GM23248 (cell line): ENCODE measurements at places on chromosomes 4 and X. TPM values are rescaled to one million over a fixed set of nuclear protein-coding genes. Genes with fewer than 3 reads are reported as not detected.
A peak's percentile ranks its signal among the peaks of the same experiment; 100 is the strongest.

ASB5 gene
- 0.25 TPM in 1 of 2 replicates, not detected in the other for total RNA-seq

GRCh38 chr4:183591301-183591700 lies 67.7 kb downstream of the RWDD4 start:
- DNase-seq, result peak; percentile 61

DNA sequence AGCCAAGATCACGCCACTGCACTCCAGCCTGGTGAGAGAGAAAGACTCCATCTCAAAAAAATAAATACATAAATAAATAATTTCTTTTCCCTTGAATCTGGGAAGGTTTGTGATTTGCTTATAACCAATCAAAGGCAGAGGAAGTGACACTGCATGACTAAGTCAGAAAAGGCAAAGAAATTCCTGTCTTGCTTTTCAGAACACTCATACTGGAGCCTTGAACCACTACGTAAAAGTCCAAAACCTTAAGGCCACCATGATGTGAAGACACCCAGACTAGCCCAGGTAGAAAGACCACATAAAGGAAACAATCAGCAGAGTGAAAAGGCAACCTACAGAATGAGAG lies 36.6 kb downstream of the TMEM156 start:
- peak; percentile 12 for DNase-seq

DNA sequence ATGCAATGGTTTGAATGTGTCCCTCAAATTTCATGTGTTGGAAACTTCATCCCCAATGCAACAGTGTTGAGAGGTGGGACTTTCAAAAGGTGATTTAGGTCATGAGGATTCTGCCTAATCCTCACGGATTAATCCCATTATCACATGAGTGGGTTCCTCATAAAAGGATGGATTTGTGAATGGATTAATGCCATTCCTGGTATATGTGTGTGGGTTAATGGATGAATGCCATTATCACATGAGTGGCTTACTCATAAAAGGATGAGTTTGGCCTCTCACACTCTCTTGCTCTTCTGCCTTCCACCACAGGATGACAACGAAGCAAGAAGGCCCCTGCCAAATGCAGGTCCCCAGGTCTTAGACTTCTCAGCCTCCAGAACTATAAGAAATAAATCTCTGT lies 30.5 kb upstream of the NEUROG2 start:
- peak; percentile 49 for DNase-seq

RPGR gene
- total RNA-seq, result 5.8 and 9.7 TPM in 2 replicates

- peak; percentile 61 for DNase-seq
These were observed at the start of gene TLR3 for GRCh38 chr4:186068581-186069348. Gene TLR3, plus strand, starts transcription at chr4:186069156. Its CDS starts 7,464 bp downstream, at chr4:186076620.

DNA sequence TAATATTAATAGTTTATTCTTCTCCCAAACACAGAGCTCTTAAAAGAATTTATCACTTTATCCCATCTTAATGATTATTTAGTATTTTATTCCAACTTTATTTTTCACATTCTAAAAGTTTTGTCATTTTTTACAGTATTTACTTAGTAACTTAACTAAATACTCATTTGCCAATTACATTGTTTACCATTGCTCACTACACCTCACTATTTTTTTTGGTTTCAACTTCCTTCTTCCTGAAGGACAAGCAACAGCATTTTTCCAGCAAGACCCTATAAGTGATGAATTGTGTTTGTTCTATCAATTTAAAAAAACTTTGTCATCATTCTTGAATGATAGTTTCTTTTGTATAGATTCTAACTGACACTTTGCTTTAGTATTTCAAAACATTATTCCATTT lies 19.4 kb upstream of the SRD5A3 start:
- no peak for DNase-seq

- no peak for DNase-seq
These were observed 607.9 kb downstream of the ANKRD50 start for GRCh38 chr4:124104628-124105027.

YY2 gene
- 0.38 and 1.4 TPM in 2 replicates for total RNA-seq

GRCh38 chr4:20126906-20127305 lies 124.8 kb upstream of the SLIT2 start:
- DNase-seq, result peak; percentile 92
